Esophagus squamous epithelium (tissue), 5 donors: ENCODE measurements at places on chromosomes 5 and 9. TPM values are rescaled to one million over a fixed set of nuclear protein-coding genes. Genes with fewer than 3 reads are reported as not detected.

GRCh38 chr5:59095480-59095879 lies 512.6 kb downstream of the RAB3C start:
- H3K4me1 ChIP-seq = peaks cover 25% of the 10 kb centered on the region
- DNase-seq = no peak
- H3K36me3 ChIP-seq = no peaks in the 10 kb centered on the region
- no peak overlapping the region for H3K4me3 ChIP-seq
- H3K27ac ChIP-seq = peak overlapping the region; percentile 71
- no peaks in the 10 kb centered on the region for H3K27me3 ChIP-seq

DNA sequence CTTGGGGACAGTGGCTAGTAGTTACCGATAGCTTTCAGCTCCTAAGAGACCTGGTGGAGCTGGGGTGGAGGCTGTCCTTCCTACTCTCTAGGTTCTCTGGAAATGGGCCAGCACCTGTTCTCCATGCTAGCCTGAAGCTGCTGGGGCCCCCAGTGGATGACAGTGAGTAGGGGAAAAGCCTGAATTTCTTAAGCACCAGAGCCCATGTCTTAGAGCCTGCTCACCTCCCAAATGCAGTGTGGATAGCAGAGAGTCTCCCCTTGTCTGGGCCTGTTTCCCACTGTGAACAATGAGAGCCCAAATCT lies 105.8 kb downstream of the DAB2IP start:
- no peak for DNase-seq
- H3K27ac ChIP-seq = no peak overlapping the region
- H3K27me3 ChIP-seq = no peaks in the 10 kb centered on the region
- H3K4me3 ChIP-seq = no peak overlapping the region
- H3K36me3 ChIP-seq = peaks cover 66% of the 10 kb centered on the region

DNA sequence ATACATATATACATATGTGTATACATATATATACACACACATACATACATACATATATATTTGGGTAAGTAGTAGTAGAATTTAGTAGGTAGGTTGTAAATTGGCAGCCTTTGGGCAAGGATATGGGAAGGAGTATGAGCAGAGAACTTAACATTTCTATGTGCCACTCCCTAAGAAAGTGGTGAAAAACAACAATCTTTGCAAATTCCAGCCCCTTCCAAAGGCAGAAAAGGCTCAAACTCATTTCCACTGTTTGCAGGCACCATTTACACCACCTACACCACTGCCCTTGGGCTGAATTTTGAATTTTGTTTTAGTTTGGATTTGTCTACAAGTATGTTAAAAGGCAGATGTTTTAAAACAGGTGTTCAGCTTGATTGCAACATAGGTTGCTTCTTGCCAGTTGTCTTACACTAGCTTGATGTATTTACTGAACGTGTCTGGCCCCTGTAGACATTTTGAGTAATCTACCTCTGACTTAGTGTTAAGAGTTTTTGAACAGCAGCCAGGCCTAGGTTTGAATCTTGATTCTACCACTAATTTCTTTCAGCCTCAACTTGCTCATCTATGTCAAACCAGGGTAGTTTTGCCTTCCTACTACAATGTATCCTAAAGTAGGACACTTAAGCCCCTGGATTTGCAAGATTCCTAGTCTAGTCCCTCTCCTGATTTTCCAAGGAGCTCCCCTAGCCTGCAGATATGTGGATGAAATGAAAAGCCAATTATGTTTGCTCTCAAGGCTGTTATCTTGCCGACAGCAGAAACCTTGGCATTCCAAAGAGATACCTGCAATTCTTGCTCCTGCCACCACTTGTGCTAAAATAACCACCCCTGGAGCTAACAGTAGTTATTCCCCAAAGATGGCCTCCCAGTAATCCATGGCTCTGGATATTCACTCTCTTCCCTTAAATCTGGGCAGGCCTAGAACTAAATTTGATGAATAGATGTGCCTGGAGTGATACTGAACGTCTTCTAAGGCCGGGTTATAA lies 156.2 kb upstream of the SLC44A1 start:
- H3K27ac ChIP-seq = no peak overlapping the region
- DNase-seq = no peak
- no peaks in the 10 kb centered on the region for H3K4me1 ChIP-seq
- H3K27me3 ChIP-seq = no peaks in the 10 kb centered on the region
- H3K36me3 ChIP-seq = no peaks in the 10 kb centered on the region

- no peaks in the 10 kb centered on the region for H3K4me1 ChIP-seq
- DNase-seq = no peak
- no peak overlapping the region for H3K4me3 ChIP-seq
Measured at GRCh38 chr9:117365438-117365837, 49.4 kb downstream of the ASTN2 start.

DNA sequence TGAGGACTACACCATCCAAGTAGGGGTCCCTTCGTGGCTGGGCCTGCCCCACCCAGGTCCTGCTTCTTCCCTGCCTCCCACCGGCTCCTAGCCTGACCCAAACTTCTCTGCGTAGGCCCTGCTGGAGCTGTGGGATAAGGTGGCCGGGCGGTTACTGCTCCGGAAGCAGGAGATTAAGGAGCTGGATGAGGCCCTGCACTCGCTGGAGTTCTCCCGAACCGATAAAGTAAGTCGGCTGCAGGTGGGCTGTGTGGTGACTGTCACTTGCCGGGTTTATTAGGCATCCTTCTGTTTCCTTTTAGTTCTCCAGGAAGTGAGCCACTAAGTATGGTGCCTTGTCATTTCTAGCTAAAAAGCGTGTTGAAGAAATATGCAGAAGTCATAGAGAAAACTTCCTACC lies 7.0 kb downstream of the CCDC180 start:
- DNase-seq = no peak
- H3K36me3 ChIP-seq = peaks cover 96% of the 10 kb centered on the region
- H3K27me3 ChIP-seq = no peaks in the 10 kb centered on the region
- H3K4me3 ChIP-seq = no peak overlapping the region

GRCh38 chr9:68418259-68418845 lies 61.9 kb downstream of the PGM5 start:
- DNase-seq = no peak
- peak overlapping the region; percentile 17 for H3K27ac ChIP-seq
- H3K36me3 ChIP-seq = no peaks in the 10 kb centered on the region

DNA sequence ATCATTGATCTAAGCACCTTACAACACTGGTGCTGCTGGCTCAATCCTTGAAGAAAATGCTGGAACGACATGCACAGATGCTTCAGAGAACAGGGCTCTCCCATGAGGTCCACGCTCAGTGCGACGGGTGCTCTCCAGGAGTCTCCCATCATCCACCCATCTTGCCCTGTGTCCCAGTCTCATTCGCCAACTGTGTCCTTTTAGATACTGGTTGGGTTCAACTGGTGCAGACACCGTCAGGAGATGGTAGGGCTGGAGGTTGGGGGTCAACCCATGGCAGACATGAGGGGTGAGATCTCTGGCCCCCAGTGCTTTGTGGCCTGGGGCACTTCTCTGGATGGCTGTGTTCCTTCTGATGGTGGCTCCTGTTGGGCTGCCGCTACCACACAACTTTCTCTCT lies 1.6 kb upstream of the OBP2B start:
- no peaks in the 10 kb centered on the region for H3K27me3 ChIP-seq
- DNase-seq = no peak
- H3K4me3 ChIP-seq = no peak overlapping the region
- no peak overlapping the region for H3K27ac ChIP-seq

- no peak overlapping the region for H3K27ac ChIP-seq
- no peaks in the 10 kb centered on the region for H3K36me3 ChIP-seq
- H3K4me1 ChIP-seq = no peaks in the 10 kb centered on the region
- no peak for DNase-seq
- no peaks in the 10 kb centered on the region for H3K27me3 ChIP-seq
Measured at GRCh38 chr5:54024466-54024865, 285.9 kb downstream of the ARL15 start.

DNA sequence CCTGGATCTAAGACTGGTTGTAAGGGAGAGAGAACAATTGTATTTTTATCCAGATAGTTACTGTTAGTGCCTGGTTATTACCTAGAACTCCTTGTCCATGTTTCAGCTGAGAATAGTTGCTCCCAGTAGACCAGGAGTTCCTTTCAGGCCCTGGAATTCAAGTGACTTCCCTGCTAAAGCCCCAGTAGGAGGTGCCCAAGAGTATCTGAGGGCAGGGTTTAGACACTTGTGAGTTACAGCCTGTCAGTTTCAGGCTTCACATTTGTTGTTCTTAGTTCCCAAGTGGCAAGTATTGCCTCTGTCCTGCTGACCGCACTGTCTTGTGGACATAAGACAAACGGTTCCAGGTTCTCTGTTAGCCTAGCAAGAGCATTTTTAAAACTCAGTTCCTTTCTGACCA lies 743.9 kb upstream of the SEMA6A start:
- no peak for DNase-seq
- no peak overlapping the region for H3K4me3 ChIP-seq
- H3K27me3 ChIP-seq = no peaks in the 10 kb centered on the region

GRCh38 chr5:72922422-72922821 lies 33.4 kb upstream of the FCHO2 start:
- H3K36me3 ChIP-seq = no peaks in the 10 kb centered on the region
- DNase-seq = no peak
- no peak overlapping the region for H3K27ac ChIP-seq
- H3K27me3 ChIP-seq = no peaks in the 10 kb centered on the region
- H3K4me3 ChIP-seq = no peak overlapping the region
- H3K4me1 ChIP-seq = no peaks in the 10 kb centered on the region

TMC1 gene
- 3.1 TPM for total RNA-seq

CACFD1 gene
- 13.7 TPM for total RNA-seq
